ENCODE measurements at places on chromosomes 7 and 10.

DNA sequence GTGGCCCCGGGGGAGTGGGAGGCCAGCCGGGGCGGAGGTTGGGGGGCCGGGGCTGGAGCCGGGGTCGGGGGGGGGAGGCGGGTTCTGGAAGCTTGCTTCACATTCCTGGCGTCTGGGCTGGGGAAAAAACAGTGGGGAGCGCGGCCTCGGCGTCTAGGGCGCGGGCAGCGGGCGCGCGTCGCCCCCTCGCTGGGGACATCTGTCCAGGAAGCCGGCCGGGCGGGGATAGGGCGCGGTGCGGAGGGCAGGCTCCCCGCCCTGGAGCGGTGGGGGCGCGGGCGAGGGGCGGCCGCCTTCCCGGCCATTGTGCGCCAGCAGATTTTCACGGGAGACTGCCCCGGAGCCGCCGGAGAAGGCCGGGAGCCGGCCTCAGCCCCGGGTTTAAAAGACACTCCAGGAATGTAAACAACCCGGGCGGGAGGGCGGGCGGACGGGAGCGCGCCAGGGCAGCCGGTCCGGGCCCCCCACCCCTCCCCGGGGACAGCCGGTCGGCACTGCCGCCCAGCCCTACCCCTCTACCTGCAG lies 1.4 kb downstream of the ZMIZ1 start:
- no peak for DNase-seq

GRCh38 chr7:138891446-138891810 lies 89.8 kb downstream of the KIAA1549 start:
- no peak for DNase-seq

GRCh38 chr7:155555116-155555695 lies 8.8 kb upstream of the CNPY1 start:
- no peak for DNase-seq

DNA sequence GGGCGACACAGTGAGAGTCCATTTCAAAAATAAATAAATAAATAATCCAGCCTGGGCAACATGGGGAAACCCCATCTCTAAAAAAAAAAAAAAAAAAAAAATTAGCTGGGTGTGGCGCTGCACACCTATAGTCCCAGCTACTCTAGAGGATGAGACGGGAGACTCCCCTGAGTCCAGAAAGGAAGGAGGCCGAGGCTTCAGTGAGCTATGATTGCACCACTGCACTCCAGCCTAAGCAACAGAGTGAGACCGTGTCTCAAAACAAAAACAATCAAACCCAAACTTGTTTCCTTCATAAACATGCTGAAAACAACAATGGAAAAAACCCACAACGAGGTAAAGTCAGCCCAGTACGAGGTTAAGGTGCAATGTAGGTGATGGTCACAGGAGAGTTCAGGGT lies 1.2 kb downstream of the COX19 start:
- DNase-seq, result no peak

DNA sequence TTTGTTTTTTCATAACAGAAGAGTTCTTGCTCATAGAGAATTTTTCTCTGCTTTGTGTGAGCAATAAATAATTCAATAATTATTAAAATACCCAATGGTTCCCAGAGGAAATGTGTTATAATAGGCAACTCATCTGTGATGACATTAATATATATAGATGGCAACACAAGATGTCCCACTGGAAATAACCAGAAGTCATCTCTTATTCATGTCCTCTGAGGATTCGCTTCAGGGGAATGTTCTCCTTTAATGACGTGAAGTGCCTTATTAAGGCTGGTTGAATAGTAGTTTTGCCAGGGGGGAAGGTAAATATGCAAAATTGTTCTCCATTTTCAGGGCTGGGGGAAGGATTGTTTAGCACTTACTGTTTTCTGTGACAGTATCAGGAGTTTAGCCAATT lies 3.1 kb downstream of the SLC39A12 start:
- no peak for DNase-seq

- no peak for DNase-seq
Measured at GRCh38 chr7:89029864-89030263, 234.3 kb upstream of the TEX47 start.

DNA sequence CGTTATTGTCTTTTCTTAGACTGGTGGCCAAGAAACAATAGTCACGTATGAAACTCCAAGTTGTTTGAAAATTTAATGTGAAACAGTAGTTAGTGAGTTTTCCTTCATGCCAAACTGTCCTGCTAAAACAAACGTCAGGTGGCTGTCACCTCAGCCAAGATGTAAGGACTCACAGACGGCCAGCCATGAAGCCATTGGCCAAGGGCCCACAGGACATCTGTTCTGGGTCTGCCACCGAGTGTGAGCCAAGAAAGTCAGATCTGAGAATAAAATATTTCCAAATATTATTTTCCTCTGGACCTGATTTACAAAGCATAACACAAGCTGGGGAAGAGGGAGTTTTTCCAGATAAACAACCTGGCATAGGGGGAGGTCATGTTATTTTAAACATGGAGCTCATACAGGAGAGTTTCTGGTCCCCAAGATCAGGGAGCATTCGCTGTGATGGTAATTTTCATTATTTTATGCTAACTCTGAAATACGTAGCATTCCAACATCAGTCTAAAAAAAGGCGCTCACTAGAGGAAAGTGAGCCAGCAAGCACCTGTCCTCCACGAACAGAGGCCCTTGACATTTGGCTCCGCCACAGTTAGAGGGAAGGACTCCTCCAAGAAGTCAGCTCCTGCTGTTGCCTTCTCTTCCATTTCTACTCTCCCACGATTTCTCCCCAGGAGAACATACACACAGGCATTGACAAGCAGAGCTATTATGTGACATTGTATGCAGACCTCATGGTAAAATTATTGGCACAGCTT lies 38.9 kb upstream of the LANCL2 start:
- no peak for DNase-seq

GRCh38 chr7:84137812-84138211 lies 56.8 kb downstream of the SEMA3A start:
- no peak for DNase-seq

DNA sequence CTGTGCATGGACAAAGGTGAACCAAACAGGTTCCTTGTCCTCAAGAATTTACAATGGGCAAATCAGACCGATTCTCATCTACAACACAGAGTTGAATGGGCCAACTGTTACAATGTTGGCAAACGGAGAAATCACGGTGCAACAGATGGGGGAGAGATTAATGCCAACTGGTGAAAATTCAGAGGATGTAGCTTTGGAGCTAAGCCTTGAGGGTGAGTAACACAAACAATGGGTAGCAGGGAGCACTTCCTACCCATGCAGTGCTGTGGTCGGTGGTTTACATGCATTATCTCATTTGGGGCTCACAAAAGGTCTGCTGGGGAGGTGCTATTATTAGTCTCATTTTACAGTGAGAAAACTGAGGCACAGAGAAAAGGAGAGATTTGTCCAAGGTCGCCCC lies 902 bp upstream of the NFE2L3 start:
- no peak for DNase-seq

GRCh38 chr7:45585628-45586027 lies 11.5 kb downstream of the ADCY1 start:
- DNase-seq, result no peak

DNA sequence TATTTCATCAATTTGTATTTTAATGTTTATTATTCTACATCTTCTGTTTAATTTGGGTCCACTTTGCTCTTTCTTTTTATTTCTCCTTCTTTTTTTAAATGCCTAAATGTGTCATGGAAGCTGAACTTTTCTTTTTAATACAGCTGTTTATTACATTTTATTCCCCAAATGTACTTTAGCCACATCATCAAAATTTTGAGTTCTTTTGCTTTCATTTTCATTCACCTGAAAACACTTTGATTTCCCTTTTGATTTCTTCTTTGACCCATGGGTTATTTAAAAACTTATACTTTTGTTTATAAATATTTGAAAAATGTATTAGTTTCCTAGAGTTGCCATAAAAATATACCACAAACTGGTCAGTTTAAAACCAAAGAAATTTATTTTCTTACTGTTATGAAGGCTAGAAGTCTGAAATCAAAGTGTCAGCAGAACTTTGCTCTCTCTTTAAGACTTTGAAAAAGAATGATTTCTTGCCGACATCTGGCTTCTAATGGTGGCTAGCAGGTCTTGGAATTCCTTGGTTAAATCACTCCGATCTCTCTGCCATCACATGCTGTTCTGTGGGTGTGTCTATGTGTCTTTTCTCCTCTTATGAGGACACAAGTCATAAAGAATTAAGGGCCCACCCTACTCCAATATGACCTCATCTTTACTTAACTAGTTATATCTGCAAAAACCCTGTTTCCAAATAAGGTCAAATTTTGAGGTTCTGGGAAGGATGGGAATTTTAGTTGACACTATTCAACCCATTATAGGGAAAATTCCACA lies 225.5 kb downstream of the ANKRD7 start:
- DNase-seq, result no peak

DNA sequence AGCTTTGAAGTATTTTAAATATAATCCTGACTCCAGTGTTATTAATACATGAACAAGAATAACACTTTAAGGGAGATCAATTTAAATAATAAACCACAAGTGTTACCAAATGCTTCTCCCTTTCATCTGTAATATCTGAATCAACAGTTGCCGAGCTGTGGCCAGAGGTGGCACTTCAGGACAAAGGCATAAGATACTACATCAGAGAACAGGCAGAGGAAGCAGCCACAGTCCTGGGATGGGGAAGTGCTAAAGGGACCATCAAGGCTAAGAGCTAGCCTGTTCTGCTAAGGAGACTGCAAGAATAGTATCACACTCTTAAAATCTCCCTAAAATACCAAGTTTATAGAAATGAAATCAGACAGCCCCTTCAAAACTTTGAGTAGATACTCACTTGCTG lies 378.2 kb upstream of the PRKCQ start:
- peak; percentile 5 for DNase-seq

All from stimulated activated CD8-positive, alpha-beta memory T cell treated with anti-CD3 and anti-CD28 coated beads, Interleukin-12 subunit alpha, Interleukin-12 subunit beta, amount 100 ng/mL, for 4 hours (primary cell).